ENCODE measurements at places on chromosomes 11 and 22.

GRCh38 chr11:42043312-42043711 lies 583.9 kb upstream of the LRRC4C start:
- DNase-seq, result no peak

DNA sequence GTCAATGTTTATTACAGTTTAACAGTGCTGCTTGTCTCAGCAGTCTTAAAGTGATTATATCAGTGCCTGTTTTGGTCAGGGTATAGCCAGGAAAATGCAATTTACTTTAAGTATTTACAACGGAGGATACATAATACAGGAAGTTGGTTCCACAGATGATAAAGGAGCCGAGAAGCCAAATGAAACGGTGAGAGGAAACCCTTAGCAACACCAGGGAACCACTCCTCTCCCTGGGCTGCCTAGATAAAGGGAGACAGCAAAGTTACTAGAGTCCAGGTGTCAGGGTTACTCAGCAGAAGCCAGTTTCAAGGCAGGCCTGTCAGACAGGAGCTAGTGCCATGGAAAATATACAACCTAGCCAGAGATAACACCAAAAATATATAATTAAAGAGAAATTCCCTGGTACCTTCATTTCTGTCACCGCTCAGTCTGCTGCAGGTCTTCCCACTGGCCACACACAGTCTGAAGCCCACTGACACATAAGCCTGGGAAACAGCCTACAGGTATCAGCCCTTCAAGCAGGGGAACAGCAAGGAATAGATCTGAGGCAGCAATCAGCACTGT lies 55.5 kb downstream of the FAM76B start:
- DNase-seq, result no peak

GRCh38 chr22:46113910-46114517 lies 36.3 kb upstream of the PPARA start:
- no peak for DNase-seq

GRCh38 chr11:9399466-9399865 lies 15.0 kb downstream of the IPO7 start:
- DNase-seq, result no peak

DNA sequence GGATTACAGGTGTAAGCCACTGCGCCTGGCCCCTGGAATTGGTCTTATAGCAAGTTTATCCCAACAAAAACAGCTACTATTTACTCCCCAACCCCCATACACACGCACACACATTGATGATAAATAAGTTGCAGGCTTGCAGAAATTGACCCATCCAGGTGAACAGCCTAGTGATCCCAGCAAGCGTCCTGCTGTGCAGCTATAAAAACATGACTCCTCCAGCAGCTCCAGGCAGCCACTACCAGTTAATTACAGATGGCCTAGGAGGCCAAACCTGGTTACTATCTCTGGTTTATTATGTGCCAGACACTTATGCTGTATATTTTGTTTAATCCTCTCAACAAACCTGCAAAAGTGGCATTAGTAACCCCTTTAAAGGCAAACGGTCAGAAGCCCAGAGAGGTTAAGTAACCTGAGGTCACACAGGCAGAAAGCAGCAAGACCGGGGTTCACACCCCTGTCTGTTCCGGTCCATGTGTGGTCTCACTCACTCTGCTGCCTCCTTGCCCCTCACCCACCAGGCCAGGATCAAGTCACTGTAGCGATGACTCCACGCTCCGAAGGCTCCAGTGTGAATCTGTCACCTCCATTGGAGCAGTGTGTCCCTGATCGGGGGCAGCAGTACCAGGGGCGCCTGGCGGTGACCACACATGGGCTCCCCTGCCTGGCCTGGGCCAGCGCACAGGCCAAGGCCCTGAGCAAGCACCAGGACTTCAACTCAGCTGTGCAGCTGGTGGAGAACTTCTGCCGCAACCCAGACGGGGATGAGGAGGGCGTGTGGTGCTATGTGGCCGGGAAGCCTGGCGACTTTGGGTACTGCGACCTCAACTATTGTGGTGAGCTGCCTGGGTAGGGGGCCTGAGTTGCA lies 6.6 kb downstream of the F2 start:
- no peak for DNase-seq

- DNase-seq, result no peak
These were observed 84.1 kb downstream of the NXPE2 start for GRCh38 chr11:114762408-114762807.

DNA sequence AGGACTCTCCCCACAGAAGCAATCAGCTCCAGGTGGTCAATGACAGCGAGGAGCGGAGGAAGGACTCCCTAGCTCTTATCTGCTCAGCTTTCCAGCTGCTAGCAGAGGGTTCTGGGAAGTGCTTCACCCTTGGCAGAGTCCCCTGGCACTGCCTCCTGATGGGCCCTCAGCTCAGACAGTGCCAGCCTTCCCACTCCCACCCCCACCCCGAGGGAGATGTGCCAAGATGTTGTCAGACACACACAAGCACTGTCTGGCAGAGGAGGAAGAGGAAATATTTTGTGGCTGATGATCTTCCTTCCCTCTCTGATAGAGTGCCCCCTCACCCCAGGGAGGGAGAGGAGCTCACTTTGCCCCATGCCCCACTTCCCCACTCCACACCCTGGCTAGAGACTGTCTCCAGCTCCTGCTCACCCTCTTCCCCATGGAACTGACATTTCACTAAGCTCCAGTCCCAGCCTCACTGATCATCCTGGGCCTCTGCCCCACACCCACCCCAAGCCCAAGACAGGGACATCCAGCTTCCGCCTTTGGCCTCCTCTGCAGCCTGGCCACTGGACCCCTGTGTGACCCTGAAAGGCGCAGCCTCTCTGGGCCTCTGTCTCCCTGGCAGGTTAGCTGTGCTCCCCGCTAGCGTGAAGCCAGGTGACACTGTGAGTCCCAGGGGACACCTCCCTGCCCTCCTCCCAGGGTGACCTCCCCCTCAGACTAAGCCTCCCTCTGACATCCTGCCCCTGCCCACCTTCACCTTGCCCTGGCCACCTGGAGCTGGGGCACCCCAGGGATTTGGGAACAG lies 44.5 kb downstream of the SLCO2B1 start:
- no peak for DNase-seq

GRCh38 chr11:61671527-61671926 lies 8.7 kb upstream of the DAGLA start:
- DNase-seq, result no peak

- DNase-seq, result no peak
These were observed 1249.3 kb downstream of the BRD1 start for GRCh38 chr22:48578138-48579042.

GRCh38 chr11:36295926-36296325 lies at the start of gene PRR5L:
Gene PRR5L, plus strand, starts transcription at chr11:36296288. Its CDS starts 104,834 bp downstream, at chr11:36401122.
- DNase-seq, result no peak

- no peak for DNase-seq
These were observed 1707.6 kb upstream of the RAG2 start for GRCh38 chr11:38305682-38306081.

DNA sequence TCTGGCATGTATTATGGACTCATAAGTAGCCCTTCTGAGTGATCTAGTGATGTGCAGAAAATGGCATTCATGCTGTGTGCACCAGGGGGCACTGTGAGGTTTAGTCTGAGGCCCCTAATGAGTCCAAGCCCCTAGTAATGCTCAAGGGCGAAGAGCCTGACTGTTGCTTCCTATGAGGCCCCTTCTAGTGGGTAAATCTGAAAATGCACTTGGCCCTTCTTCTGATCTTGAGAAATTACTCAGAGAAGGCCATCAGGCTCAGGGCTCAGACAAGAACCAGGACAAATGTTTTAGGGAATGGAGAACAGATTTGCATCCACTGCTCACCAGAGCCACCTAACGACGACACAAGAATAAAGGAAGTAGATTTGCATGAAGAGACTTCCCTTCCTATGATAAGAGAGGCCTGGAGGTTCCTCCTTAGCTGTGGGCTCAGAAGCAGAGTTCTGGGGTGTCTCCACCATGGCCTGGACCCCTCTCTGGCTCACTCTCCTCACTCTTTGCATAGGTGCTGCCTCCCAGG lies 75.8 kb downstream of the GGTLC2 start:
- no peak for DNase-seq

DNA sequence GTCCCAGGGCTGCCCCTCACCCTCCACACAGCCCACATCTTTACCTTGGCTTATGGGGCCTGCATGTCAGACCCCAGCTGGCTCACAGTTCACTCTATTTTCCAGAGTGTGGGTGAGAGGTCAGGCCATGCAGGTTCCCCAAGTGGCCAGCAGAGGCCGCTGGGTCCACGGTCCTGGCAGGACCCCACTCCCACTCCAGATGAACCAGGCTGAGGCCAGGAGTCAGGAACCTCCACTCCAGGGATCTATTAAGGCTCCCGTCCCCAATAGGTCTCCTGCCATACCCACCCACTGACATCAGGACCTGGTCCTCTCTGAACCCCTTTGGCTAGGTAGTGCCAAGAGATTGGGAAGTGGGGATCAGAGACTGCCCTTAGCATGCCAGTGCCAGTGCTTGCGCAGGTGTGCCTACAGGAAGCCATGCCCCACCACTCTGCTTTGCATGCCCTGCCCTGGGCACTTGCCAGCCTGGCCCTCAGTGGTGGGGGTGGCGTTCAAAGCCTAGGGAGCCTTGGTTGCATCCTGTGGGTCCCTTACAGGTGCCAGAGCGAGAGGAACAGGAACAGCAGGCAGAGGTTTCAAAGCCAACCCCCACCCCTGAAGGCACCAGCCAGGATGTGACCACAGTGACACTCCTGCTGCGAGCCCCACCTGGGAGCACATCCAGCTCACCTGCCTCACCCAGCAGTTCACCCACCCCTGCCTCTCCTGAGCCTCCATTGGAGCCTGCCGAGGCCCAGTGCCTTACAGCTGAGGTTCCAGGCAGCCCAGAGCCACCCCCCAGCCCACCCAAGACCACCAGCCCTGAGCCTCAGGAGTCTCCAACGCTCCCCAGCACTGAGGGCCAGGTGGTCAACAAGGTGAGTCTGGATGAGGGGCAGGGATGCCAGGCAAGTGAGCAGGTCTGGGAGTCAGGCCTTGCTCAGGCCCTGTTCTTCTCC lies 8.3 kb downstream of the SMTN start:
- DNase-seq, result no peak

DNA sequence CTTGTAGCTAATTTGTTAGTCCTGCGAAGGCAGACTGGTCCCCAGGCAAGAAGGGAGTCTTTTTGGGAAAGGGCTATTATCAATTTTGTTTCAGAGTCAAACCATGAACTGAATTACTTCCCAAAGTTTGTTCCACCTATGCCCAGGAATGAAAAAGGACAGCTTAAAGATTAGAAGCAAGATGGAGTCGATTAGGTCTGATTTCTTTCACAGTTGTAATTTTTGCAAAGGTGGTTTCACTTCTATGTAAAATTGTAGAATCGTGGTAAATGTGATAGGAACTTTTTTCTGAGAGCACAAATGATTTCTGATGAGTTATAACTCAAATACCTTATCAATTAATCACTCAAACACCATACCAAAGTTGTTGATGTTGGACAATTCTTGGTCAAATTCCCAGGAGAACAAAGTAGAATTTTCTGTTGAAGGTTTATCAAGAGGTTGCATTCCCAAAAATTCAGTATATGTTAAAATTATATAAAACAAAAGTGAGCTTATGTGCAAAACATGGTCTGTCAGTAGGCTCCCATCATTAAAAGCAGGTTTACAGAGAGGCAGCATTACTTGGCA lies 2.9 kb upstream of the CTSC start:
- DNase-seq, result no peak

DNA sequence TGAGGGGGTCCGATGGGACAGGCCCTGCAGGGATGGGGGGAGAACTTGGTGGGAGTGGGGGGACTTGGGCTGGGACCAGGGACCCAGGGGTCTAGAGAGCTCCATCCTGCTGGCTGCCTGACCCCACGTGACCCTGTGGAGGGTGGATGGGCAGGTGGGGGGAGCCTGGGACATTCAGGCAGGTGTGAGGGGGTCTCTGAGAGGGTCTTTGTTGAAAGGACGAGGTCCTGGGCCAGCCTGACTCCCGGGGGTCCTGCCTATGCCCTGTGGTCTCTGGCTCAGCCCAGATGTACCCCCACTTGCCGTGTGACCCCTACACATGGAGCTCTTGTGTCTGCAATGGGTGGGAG lies 7.5 kb downstream of the LRRC56 start:
- no peak for DNase-seq

DNA sequence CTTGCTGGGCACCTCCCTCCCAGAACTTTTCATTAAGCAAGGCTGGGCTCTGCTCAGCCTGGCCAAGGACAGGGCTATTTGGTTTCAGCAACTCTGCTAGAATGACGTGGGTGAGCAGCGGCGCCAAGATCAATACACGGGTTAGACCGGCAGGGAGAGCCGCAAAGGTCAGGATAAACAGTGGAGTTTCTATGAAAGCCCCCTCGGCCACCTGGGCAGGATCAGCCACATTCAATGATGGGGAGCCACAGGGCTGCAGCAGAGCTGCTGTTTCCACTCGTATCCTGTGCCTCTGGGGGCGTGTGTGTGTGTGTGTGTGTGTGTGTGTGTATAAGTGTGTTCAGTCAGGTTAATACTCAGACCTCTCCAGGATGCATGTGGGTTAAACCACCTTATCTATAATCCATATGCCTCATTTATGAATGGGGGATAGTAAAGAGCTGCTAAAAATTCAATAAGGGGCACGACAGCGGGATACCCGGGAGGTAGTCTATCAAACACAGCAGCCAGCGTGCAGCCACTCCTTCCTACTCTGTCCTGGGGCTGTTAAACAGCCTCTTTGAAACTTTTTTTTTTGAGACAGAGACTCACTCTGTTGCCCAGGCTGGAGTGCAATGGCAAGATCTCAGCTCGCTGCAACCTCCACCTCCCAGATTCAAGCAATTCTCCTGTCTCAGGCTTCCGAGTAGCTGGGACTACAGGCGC lies 34.8 kb downstream of the MYH9 start:
- DNase-seq, result no peak

- DNase-seq, result no peak
These were observed 21.6 kb downstream of the GUCY1A2 start for GRCh38 chr11:106996691-106997090.

- no peak for DNase-seq
These were observed 17.9 kb downstream of the CLNS1A start for GRCh38 chr11:77619576-77620198.

DNA sequence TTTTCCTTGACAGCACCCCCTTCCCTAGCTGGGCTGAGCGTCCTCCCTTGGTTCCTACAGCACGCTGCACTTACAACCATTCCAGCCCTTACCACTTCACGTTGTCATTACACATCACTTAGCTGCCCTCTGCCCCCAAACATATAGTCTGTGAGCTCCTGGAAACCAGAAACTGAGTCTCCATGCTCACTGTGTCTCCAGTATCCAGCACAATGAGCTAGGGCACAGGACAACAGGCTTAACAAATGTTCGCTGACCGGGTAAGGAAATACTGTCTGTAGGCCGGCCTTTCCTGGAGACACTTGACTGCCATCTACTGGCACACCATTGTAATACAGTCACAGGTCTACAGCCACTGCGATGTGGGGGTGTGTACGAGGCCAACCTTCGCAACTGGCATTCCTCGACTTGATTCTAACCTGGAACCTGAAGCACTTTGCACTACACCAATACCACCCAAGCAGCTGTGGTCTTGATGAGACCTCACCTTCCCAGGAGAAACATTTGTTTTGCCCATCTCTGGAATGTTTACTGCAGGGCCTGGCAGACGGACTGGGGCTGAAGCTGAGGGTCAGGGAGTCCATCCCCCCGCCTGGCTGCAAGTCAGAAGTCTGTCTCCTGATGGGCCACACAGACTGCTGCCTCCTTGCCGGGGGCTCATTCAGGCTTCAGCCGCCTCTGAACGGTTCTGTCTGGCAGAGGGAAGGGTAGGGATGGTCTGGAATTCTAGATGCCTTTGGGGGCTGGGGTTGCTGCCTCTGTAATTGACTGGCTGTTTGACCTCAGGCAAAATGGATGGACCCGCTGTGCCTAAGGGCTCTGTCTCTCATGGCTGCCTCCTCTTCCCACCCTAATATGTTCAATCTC lies 72.0 kb downstream of the SYN3 start:
- no peak for DNase-seq

- DNase-seq, result no peak
These were observed 26.6 kb downstream of the RAB30 start for GRCh38 chr11:83044958-83045712.

- DNase-seq, result peak; percentile 33
These were observed 651 bp upstream of the FAM83F start for GRCh38 chr22:39994041-39994565.

All from stimulated activated CD4-positive, alpha-beta T cell treated with anti-CD3 and anti-CD28 coated beads, TNF-alpha, amount 100 ng/mL, for 1 hour (primary cell).